Kasumi-1 (cell line): ENCODE measurements at places on chromosomes 6 and 20.
A peak's percentile ranks its signal among the peaks of the same experiment; 100 is the strongest.

DNA sequence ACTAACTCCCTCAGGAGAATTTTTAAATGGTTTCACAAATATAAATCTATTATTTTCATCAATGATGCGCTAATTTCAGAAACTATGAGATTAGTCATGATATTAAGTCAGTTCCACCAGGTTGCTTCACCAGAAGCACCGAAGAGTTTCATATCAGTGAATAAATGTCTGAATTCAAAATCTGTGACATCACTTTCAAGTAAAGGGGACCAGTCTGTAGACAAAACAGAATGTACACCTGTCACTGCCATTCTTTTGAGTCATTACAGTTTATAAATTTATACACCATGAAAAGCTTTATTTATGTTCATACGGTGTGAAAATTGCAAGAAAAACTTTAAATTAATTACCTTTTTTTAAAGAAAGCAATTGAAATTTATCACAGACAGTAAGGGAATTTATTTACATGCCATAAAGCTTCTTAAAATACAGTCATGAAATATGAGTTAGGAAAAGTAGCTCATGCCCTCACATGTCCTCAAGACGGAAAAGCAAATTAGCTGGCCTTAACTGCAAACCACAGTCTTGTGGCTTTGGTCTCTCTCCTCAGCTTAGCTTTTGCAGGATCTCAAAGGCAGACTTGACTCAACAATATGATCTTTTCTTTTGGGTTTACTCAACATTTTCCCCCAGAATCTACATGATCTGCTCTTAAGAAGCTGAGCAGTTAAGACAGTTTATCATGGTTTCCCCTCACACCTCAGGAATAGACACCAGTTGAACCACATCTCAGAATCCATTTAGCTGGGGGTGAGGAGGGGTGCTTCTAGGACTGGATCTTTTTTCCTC, 177.7 kb upstream of the MCHR2 start:
- DNase-seq = peak; percentile 26

- DNase-seq = no peak
These were observed 24.6 kb upstream of the CEP162 start for GRCh38 chr6:84251891-84252539.

- no peak for DNase-seq
These were observed 22.9 kb upstream of the AFDN start for GRCh38 chr6:167803816-167804215.

- DNase-seq = no peak
These were observed 45.2 kb upstream of the KCNK16 start for GRCh38 chr6:39367700-39368099.

- no peak for DNase-seq
These were observed 368.4 kb upstream of the MAN1A1 start for GRCh38 chr6:119717942-119718341.

DNA sequence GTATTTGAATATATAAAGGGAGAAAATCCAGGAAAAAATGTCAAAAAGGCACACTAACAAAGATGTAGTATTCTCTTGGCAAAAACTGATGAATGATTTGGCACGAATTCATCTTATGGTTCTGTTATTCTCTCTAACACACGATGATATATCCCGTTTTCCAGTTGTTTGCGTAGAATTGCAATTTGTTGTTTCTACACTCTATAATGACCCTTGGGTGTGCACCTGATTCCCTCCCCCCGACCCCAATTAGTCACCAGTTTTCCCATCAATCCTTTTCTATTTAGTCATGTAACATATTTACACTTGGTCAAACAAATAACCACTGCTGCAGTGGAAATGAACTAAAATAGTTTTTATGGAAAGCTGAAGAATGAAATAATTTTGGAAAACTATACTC, 1.5 kb upstream of the ARID1B start:
- no peak for DNase-seq

DNA sequence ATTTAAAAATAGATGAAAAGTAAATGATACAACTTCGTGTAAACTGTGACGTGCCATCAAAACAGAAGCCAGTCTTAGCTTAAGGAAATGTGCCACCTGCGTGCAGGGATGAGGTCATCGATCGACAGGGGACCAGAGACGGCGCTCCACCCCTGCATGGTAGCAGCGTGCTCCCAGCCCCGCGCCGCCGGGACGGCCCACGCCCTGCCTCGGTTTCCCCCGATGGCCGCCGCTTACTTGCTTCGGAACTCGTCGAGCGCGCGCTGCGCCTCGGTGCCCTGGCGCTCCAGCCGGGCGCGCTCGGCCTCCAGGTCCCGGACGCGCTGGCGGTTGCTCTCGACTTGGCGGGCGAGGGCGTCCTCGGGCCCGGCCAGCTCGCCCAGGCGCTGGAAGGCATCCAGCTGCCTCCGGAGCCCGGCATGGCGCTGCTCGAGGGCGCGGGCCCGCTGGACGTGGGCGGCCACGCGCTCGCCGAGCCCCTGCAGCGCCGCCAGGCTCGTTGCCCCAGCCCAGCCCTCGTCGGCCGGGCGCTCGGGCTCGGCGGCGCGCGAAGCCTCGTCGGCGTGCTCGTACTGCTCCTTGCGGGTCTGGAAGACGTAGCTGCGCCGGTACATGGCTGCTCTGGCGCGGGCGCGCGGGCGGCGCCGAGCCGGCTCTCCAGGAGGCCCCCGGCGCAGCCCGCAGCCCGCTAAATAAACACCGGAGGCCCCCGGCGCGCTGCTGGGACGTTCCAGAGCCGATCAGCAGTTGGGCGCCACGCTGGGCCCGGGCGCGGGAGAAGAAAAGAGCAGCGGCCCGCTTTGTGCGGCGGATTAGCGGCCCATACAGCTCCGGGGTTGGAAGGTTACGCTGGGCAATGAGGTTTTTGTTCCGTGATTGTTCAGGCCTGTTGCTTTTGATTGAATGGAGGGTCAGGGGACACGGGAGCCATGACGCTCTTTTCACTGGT, at the start of gene BFSP1:
TSS of gene BFSP1 (minus strand) at position 664 of the 949 bp plus-strand sequence. CDS start at position 614, 50 bp downstream.
- peak; percentile 36 for DNase-seq

- DNase-seq = no peak
These were observed 100.9 kb downstream of the FUT9 start for GRCh38 chr6:96116674-96117073.

DNA sequence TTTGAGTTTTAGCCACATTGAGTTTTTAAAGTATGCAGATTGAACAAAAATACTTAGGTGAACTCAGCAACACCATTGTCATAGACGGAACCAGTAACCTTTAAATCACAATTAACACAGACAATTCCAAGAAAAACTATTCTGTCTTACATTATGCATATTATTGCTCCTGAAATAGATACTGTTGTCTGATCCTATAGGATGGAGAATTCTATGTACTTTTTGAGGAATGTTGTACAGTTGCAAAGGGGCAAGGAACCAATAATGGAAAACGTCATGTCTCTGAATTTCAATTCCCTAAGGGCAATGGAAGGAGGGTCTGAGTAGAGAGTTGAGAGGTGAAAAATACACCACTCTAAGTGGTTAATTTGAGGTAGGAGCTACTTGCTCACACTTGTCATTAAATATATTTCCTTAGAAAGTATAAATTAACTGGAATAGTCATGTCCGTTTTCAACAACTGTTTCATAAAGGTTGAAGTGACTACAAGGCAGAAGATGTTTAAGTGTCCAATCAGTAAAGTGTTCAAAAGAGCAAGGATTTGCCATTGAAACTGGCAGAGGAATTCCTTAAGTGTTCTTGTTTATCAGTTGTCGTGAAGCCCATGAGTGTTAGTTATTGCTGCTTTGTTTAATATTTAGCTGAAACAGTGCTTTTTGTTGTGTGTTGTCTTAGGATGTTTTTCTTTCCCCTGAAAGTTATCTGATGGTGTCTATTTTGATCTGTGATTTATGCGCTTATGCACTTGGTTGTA, 1.3 kb downstream of the NKAIN2 start:
- no peak for DNase-seq

- no peak for DNase-seq
These were observed 162.3 kb downstream of the TPBG start for GRCh38 chr6:82525775-82526495.

- no peak for DNase-seq
These were observed 2.2 kb downstream of the C20orf173 start for GRCh38 chr20:35527122-35527769.

GRCh38 chr6:159874435-159874834, 16.4 kb upstream of the MAS1 start:
- DNase-seq = no peak

GRCh38 chr6:13677878-13678254, 33.8 kb downstream of the RANBP9 start:
- no peak for DNase-seq

DNA sequence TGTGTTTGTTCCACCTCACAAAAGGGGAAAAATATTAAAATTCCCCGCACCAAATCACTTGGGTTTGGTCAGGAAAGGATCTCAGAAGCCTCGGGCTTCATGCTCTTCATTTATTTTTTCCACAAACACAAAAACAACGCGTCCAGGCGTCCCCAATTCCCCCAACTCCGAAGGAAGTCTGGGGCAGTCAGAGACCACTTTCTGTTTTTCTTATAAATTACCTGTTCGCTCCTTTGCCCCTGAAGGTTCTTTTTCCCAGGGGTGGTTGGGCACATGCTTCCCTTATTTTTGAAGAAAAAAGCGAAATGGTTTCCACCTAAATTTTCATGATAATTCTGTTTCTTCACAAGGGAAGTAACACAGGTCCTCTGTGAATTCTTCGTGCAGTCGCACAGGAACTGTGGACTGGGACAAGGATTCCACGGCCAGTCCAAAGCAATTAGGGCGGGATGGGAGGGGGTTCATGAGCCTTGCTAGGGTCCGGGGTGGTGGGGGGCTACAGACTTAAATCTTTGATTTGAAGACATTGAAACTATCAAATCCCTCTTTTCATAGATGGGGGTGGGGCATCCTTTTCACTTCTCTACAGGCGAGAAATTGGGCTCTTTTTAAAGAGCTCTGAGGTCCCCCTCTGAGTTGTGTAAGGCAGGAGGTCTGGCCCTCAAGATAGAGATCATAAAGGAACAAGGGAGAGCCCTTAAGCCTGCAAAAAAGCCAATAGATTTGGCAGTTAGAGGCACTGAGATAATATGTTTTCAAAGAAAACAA, 30.5 kb upstream of the HFE start:
- DNase-seq = peak; percentile 34

DNA sequence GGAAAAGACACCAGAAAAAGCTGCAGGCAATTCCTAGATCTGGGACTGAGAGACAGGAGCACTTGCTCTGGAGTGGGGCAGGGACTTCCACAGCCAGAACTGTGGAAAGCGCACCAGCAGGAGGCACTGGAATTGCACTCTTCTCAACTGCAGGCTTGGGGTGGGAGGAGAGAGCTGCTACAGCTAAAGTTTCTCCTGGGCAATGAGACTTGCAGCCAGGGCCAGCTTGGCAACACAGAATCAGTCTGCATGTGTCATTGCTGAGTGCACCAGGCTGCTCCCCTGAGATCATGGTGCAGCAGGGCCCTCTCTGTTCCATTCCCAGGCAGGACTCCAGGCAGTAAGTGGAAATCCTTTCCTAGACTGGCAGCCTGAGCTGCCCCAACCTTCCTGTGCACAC, 145.8 kb downstream of the INSM1 start:
- DNase-seq = no peak

DNA sequence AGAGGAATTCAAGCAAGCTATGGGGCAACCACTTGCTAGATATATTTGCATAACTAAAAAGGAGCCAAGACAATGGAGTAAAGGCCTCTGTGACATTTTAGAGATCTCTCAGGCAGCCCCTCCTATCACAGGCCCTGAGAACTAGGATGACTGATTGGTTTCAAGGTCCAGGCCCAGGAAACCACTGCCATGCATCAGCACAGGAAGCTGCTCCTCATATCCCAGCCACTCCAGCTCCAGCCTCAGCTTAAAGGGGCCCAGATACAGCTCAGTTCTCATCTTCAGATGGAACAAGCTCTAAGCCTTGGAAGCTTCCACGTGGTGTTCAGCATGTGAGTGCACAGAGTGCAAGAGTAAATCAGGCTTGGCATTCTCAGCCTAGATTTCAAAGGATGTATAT, 21.1 kb upstream of the THBS2 start:
- DNase-seq = no peak

DNA sequence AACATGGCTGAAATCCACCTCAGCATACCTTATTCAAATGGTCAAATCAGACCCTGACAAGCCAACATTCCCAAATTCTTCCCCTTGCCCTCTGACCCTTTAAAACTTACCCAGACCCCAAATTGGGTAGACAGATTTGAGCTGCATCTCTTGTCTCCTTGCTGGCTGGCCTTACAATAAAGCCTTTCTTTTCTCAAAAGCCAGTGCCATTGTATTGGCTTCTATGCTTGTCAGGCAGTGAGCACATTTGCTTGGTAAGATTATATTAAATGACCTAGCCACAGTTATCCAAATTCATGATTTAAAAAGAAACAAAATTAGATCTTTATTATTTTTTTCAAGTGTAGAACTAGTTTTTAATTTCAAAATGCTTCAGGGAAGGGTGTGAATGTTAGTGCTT, 67.8 kb upstream of the FAM83B start:
- no peak for DNase-seq

DNA sequence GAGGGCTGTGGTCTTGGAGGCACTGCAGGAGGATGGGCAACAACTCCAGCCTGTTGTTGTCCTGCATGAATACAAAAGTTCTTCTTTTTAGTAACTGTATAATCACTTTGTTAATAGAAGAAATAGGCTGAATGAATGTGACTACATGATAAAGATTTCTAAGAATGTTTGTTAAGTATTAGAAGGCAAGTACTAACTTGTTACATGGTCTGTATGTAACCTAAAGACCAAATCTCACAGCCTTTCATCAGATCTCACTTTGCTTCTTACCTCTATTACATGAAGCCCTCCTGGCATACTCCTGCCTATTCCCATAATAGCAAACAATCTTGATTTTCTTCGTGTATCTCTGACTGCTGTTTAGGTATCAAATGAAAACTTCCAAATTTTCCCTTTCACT, 73.4 kb downstream of the REPS1 start:
- no peak for DNase-seq

DNA sequence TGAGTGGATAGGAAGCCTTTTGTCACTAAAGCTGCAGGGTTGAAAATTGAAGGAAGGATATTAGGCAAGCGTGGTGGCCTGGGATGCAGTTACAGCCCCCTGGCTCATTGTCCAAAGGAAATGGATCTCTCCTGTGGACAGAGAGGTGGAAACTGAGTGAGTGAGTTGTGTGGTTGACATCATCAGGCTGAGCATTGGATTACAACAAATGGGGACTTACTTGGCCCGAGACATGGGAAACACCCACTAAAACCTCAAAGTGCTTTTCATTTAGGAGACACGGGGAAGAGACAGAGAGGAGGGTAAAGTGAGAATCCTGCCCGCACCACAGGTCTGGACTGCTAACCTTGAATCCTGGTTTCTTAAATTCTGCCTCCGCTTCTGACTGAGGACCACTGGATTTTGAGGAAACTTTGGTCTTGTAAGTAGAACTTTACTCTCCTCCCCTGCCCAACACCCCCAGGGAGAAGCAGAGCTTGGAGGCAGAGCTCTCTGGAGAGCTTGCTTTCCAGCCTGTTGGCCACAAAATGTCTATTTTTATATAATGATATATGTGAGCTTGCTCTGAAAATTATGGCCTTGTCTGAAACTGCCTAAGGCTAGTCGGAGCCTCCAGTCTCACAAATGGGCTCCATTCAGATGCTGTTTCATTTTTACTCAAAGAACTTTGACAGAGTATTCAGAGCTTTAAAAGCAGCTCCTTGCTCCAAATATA, at the start of gene PKIG:
TSS of gene PKIG (plus strand) at position 269 of the 715 bp plus-strand sequence. CDS start 31,978 bp downstream, outside the sequence.
- no peak for DNase-seq
